ENCODE measurements at places on chromosomes 2 and 18.

DNA sequence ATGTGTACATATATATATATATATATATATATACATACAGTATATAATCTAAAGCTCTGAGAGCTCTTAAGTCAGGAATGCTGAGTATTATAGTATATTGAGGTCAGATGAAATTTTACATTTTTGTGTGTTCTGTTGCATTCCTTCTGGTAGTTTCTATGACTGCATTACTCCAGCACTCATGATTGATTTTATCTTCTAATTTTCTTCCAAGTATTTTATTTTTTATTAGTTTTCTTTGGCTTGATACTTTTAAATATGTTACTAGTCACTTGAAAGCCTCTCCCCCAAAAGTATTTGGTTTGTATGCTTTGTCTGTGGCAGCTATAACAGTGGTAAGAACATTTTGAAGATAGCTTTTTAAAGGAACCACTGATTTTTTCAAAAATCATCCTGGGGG lies 25.0 kb downstream of the METTL21A start:
- peak; percentile 71 for DNase-seq

- no peak for DNase-seq
Observed at GRCh38 chr2:43518181-43518580, 77.7 kb downstream of the THADA start.

DNA sequence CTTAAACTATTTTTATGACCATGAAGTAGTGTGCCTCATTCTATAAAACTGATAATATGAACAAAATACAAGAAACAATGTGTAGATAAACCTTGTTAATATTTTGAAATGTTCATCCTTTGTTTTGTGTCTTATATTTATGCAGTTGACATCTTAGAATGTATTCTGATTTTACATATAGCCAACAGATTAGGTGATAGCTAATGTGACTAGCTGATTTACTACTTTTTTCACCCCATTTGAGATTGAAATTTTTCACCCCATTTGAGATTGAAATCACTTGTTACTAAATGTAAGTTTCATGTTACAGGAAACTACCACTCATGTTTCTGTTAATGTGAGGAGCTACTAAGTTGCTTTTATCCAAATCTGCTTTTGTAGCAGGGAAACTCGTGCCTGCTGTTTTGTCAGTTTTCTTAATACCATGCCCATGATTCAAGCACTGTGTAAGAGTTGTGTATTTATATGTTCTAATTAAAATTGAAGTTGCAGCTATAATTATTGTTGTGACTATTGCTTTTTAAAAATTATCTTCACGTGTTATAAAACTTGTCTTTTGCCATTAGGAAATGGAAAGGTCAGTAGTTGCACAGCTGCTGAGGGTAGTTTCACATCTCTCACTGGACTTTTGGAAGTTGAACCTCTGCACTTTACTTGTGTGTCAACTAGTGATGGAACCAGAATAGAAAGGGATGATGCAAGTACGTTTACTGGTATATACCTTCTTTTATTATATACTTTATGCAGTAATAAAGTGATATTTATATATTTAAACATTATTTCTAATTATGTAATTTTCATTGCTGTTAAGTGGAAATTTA lies 96.6 kb downstream of the BIRC6 start:
- no peak for DNase-seq

DNA sequence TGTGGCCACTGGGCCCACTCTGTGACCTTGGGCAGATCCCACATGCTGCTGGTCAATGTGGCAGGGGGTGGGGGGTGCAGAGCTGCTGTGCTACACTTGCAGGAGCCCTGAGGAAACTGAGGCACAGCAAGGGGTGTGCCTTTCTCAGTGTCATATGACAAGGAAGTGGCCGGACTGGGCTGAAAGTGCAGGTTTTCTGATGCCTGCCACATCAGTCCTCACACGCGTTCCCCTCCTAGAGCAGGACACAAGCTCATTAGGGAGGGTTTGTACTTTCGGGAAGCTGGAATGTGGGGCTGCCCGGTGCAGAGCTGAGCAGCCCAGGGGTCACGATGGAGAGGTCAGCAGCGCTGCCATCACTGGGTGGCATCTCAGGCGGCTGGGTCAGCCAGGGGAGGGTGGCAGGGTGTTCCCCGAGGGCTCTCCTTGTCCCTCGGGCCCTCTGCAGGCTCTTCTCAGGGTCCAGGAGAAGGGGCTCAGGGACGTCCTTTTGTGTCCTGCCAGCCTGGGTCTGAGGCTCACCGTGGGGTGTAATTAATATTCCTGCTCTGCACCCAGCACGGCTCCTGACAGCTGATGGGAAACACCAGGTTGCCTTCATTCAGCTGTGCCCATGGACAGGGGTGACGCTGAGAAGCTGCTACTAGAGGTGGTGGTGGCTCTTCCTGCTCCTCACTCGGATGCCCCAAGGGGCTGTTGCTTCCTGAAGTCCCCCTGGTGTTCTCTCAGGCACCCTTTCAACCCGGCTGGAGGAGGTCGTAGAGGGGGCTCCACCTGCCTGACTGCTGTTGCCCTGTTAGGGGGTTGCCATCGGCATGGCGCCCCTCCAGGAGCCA lies 62.1 kb upstream of the HDAC4 start:
- DNase-seq: no peak

DNA sequence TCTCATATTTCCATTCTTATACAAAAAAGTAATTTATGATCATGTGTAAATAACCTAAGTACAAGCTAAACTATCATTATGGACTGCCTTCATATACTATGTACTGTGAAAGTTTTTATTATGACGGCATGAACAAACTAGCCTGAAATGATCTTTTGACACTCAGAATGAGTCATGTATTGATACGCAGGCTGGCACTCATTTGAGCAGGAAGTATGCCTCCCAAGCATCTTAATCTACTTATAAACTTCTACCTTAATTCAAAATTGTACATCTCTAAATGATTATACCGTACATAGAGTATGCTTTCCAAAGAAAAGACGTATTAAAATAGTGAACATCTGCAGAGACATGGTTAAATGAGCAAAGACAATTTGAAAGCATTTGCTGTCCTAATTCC lies 207.1 kb upstream of the SPOPL start:
- no peak for DNase-seq

- no peak for DNase-seq
Observed at GRCh38 chr18:45173799-45174519, 441.3 kb upstream of the SLC14A2 start.

GRCh38 chr2:54803783-54804751 lies 80.6 kb downstream of the EML6 start:
- DNase-seq: peak; percentile 28
